Esophagus (tissue), 2 donors: ENCODE measurements at places on chromosomes 4 and X. TPM values are rescaled to one million over a fixed set of nuclear protein-coding genes. Genes with fewer than 3 reads are reported as not detected.

Gene PALLD
- polyA plus RNA-seq, result 101 TPM

Gene FHIP1A
- 4.6 TPM for polyA plus RNA-seq

Gene RNF113A
- polyA plus RNA-seq, result 13.4 TPM

Gene GYG2
- polyA plus RNA-seq, result 0.42 TPM

Gene TLR8
- 0.02 TPM for polyA plus RNA-seq

Gene STATH
- polyA plus RNA-seq, result 0.07 TPM

Gene CENPVL1
- polyA plus RNA-seq, result not detected

Gene P2RY4
- not detected for polyA plus RNA-seq

Gene NDST3
- polyA plus RNA-seq, result 0.02 TPM

Gene SPATA4
- polyA plus RNA-seq, result not detected

Gene AFP
- not detected for polyA plus RNA-seq

Gene OTUD6A
- not detected for polyA plus RNA-seq

Gene MAGEA1
- not detected for polyA plus RNA-seq

Gene GUCY1B1
- polyA plus RNA-seq, result 1.7 TPM

Gene TET2
- 5.3 TPM for polyA plus RNA-seq

Gene STPG2
- not detected for polyA plus RNA-seq

Gene CXCL13
- polyA plus RNA-seq, result 1.2 TPM

Gene GABRG1
- polyA plus RNA-seq, result 0.01 TPM

Gene GSX2
- not detected for polyA plus RNA-seq

Gene NPY2R
- not detected for polyA plus RNA-seq

Gene GC
- not detected for polyA plus RNA-seq

Gene MAML3
- 3.7 TPM for polyA plus RNA-seq

Gene CCDC120
- polyA plus RNA-seq, result 23.1 TPM

Gene RIPPLY1
- polyA plus RNA-seq, result not detected

Gene FRMD7
- not detected for polyA plus RNA-seq
